ENCODE measurements at places on chromosomes 11 and 22.

- no peak for DNase-seq
These were observed 5.2 kb upstream of the LIF start for GRCh38 chr22:30251711-30252110.

DNA sequence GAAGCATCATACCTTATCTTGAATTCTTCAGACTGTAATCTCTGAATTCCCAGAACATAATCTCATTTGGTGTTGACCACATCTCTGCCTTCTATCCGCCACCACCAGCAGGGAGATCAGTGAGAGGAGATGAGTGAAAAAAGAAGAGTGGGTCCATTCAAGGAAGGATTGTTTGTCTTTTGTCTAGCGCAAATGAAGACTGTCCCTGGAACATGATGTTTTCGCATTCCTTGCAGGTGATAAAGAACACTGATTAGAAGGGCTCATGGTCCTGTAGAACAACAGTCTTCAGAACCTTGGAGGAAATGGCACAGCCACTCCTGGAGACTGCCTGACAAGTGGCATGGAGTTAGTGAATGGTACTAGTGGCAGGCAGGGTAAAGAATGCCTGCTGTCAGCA is 869.6 kb downstream of the JRKL start:
- no peak for DNase-seq

DNA sequence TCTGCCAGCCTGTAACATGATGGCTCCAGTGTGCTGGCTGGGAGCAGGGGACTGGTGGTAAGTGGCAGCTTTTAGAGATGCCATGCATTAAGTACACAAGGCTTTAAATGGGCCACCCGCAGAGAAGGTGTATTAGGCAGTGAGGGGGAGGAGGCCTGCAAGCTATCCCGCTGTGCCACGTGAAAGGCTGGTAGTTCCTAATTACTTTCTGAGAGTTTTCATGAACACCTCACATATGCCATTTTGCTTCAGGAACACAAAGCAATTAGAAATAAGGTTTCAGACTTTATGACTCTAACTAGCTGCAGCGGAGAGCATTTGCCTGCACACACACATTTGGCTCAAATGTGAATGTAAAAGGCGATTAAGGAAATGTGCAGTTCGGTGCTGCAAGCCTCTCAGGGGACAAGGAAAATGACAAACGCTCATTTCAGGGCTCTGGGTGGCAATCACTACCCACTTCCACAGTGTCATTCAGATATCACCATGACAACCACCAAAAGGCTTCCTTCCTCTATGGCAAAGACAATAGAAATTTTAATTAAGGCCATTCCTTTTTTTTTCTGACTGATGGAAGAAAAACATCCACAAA is 116.6 kb downstream of the PLEKHA7 start:
- DNase-seq, result no peak

DNA sequence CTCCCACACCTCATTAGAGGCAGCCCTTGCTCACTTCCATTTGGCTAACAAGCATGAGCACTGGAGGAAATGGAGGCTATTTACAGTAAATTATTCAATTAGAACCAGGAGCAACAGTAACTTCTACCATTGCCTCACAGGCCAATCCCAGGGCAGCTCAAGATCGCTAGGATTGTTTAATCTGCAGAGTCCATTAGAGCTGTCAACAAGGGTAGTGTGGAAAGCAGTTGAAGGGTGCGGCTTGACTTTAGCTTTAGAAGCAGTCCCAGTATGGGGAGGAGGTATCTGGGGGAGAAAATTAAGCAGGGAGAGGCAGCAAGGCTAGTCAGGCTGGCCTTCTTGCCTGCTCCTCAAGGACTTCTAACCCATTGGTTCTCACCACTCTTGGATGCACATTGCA is 38.3 kb upstream of the CYP2R1 start:
- DNase-seq, result no peak

All from OCI-M1 (cell line).